ACHN (cell line): ENCODE measurements at places on chromosomes 11 and 22.

DNA sequence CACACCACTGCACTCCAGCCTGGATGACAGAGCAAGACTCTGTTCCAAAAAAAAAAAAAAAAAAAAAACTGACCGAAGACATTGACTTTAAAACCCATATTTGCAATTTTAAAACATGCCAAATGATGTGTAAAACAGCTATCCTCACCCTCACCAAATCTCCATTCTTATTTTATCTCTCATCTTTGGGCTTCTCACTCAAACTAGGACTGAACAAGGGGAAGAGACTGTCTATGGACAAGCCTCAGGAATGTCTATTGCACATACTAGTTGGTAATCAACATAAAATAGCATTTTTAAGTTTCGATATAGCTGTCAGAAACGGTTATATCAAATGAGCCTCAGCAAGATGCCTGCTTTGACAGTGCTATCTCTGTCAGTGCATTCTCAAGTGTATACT lies 7.9 kb upstream of the CHRNA10 start:
- no peak for DNase-seq

DNA sequence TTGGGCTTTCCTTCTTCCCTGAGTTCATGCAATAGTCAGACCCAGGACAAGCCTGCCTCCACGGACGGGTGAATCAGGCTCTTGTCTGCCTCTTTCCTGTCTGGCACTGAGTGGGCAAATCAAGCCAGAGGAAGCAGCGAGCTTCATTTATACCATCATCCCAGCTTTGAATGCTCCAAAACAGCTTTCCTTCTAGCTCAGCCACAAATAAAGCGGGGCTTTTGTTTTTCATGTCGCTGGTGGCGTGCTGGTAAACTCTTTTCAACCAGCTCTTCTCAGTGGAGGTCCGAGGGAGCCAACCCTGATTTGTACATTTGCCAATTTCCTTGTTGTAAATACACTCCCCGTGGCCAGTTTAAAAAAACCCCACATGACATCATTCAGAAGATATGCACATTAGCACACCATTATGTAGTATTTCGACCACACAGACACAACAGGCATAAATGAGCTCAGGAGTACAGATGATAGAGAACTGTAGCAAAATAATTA lies 8.6 kb downstream of the C11orf91 start:
- peak; percentile 97 for DNase-seq

DNA sequence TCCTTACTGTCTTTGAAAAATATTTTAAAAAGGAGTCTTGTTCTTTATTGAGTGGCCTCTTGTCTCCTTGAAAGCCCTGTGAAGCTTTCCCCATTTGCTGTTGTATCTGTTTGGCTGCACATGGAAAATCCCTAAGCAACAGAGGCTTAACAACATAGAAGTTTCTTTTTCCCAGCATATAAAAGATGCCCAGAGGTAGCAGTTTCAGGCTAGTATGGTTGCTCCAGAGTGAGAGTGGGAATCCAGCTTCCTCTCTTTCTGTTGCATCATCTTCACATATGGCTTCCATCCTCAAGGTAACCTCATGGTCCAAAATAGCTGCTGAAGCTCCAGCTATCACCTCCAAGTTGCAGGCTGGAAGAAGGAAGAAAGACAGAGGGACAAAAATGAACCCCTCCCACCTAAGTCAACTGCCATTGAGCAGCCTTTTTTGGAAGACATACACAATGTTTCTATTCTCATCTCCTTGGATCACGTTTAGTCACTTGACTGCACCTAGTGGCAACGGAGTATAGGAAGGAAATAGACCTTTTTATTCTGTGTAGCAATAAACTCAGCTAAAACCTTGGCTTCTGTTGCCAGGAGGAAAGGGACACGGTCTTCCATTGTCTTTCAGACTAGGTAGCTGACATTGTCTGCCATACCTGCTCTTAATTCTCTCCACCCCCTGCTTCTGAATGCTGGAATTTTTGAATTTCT lies 5.3 kb downstream of the CSF2RB start:
- no peak for DNase-seq

- DNase-seq, result no peak
Observed at GRCh38 chr22:17823226-17823625, 49.0 kb upstream of the BID start.

- DNase-seq, result no peak
Observed at GRCh38 chr11:56889986-56890385, 98.7 kb upstream of the OR5AK2 start.

DNA sequence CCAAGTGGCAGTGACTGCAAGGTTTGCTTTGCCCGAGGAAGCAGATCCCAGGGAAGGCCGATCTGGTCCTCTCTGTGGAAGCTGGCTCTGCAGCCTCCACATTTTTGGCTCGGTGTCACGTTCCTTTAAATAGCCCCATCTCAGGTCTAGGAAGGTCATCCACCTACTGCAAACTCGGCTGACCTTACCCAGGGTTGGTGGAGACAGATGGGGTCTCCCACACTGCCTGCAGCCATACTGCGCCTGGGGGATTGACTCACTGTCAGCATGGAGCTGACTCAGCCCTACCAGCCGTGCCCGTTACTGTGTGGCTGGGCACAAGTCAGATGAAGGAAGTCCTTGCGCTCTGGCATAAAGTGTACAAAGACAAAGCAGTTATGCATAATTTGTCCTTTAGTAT lies 16.9 kb downstream of the CDPF1 start:
- peak; percentile 61 for DNase-seq

- no peak for DNase-seq
Observed at GRCh38 chr22:39255449-39256185, 10.8 kb upstream of the PDGFB start.

- DNase-seq, result peak; percentile 47
Observed at GRCh38 chr11:37946155-37946766, 1348.2 kb upstream of the RAG2 start.

- DNase-seq, result no peak
Observed at GRCh38 chr11:103488579-103488978, 379.4 kb downstream of the DYNC2H1 start.

GRCh38 chr22:31616315-31616980 lies 45.6 kb downstream of the PISD start:
- no peak for DNase-seq

- no peak for DNase-seq
Observed at GRCh38 chr22:46749682-46750529, 11.9 kb upstream of the CERK start.

DNA sequence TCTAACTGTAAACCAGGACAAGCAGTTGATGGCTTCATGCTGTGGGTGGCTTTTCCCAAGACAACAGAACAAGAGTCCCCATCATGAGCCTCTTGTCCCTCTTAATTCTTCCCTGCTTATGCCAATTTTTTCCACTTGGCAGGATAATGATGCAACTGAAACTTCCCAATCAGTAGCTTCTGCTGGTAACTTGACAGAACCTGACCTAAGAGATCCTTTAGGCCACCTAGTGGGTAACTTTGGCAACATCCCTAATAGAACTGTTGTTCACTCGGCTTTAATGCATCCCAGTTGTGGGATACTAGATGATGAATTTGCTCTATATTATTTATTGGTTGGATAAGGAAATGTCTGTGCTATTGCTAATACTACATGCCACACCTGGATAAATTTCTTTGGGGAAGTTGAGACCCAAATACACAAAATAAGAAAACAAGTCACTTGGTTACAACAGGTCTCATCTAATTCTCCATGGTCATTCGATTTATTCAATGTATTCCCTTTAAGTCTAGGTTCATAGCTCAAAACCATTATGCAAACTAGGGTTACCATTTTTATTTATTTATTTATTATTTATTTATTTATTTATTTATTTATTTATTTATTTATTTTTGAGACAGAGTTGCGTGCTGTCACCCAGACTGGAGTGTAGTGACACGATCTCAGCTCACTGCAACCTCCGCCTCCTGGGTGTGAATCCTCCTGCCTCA lies 41.4 kb upstream of the NFAM1 start:
- DNase-seq, result peak; percentile 62

- DNase-seq, result no peak
Observed at GRCh38 chr22:17703811-17704210, 65.3 kb downstream of the BCL2L13 start.

DNA sequence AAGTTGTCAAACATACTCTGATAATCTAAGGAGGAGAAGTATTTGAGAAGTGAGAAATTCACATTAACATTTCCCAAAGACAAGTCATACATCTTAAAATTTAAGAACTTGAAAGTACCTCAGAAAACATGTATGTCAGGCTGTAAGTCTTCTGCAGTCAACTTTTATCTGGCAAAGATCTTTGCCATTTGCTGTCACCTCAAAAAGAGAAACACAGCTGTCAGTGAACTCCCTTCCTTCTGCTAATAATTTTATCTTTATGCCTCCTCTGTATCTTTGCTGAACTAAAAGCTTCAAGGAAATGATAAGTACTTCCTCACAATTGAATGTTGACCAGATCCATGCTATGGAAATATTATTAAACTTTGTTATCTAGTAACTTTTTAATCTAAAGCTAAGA lies 18.7 kb downstream of the TTC17 start:
- no peak for DNase-seq

DNA sequence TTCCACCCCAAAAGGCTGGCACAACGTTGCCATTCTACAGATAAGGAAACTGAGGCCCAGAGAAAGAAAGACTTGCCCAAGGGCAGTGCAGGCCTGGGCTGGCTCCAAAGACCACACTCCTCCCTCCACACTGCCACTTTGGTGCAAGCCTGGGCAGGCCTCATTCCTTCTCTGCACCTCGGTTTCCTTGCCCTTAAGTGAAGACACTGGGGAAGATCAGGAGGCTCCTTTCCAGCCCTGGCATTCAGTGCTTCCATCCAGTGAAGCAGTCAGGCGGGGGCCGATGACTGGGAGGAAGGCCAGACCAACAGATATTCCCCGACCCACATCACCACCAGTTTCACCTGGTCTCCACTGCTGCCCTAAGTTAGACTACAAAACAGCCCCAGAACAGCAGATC lies 18.3 kb upstream of the TCF20 start:
- DNase-seq, result no peak

DNA sequence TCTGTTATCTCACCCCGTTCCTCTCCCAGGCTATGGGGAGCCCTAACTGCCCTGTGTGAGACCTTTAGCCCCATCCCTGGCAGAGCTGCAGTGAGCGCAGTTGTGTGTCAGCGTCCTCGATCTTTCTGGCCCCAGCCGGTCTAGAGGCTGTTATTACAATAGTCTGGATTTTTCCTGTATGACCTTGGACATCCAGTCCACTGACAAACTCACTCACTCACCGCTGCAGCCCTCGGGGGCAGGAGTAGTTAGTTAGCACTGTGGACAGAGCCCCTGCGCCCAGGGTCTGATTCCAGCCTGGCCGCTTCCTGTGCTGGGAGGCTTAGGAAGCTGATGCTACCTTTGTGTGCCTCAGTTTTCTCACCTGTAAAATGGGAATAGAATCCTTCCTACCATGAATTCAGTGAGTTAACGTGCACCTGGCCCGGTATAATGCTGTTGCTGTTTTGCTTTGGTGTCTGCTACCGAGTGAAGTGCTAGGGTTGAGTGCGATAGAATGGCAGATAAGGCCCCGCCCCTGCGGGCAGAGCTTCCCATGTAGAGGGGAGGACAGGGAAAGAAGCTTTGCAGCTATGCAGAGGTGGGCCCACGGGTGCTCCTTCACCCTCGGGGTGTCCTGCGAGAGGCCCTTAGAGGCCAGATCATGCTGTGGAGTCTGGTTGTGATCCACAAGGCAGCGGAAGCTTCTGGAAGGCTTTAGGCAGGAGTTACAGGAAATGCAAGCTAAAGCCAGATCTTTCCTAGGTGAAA lies 3.0 kb downstream of the LRP5 start:
- DNase-seq, result peak; percentile 14

DNA sequence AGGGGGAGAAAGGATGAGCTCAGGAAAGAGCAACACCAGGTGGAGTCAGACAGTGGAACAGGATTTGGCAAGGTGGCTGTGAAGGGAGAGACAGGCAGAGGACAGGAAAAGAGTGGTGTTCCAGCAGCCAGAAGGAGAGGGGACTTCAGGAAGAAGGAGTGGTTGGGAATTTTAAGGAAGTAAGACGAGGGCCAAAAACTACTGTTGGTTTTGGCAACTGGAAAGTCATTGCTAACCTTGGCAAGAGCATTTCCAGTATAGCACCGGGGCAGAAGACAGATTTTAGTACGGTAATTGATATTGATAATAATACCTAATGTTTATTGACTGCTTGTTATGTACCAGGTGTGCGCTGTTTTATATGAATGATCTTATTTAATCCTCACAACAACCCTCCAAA lies 15.4 kb upstream of the DDX6 start:
- no peak for DNase-seq

DNA sequence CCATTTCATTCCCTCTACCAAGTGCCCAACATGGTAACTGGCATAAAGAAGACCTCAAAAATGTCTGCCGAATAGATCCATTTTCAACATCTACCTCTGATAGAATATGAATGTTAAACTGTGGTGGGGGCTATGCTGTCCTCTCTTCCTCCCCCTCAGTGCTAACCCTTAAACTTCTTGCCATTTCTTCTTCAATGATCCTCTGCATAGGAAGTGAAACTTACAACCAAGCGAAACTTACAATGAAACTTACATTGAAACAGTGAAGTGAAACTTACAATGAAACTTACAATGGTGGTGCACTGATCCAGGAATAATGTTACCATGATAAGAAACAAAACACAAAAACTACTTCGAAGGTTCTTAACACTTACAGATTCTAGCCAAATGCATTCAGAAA lies 4.7 kb downstream of the RTCB start:
- DNase-seq, result no peak

- no peak for DNase-seq
Observed at GRCh38 chr22:45548991-45549761, 46.5 kb downstream of the FBLN1 start.

- DNase-seq, result no peak
Observed at GRCh38 chr11:93744669-93745004, 3.2 kb downstream of the C11orf54 start.
